ENCODE measurements at places on chromosomes 13 and 19.

DNA sequence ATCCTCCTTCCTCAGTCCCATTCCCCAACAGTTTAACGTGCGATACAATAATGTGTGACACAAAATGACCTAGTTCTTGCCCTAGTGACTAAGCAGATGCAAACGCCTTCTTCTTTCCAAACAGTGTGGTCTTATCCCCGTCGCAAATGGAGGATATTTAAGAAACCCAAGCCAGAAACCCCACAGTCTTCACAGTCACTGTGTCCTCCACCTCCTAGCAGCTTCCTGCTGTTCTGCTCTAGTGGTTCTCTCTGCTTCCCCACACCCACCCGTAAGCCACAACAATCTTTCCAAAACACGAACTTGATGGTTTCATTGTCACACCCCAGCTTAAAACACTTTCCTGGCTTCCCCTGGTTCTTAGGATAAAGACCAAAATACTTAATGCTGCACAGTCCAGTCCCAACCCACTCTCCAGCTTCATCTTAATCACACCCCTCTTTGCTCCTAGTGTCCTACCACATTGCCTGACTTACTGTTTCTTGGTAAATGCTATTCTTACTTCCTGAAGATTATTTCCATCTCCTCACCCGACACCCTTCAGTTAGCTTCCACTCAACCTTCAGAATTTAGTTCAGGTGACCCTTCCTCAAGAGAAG is 32.3 kb downstream of the ITM2B start:
- no peak for DNase-seq

DNA sequence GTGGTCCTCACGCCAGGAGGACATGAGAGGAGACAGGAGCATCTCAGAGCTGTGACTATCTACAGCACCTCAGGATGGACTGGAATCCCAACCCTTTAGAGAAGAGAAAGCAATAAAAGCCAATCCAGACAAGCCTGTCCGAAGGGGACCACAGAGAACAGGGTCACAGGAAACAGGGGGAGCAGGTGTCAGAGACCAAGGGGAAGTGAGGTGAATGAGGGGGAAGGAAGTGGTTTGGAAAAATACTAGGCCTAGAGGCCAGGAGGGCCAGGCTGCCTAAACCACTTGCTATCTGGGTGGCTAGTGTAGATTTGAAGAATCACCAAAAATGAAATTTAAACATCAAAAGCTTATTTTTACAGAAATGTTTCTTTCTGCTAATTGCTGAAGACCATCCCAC is 16.2 kb downstream of the TMTC4 start:
- DNase-seq: no peak

- DNase-seq: no peak
These were observed 135.5 kb downstream of the IRS2 start for GRCh38 chr13:109650861-109651260.

- DNase-seq: no peak
These were observed 214.0 kb downstream of the DLEU7 start for GRCh38 chr13:50629497-50629896.

DNA sequence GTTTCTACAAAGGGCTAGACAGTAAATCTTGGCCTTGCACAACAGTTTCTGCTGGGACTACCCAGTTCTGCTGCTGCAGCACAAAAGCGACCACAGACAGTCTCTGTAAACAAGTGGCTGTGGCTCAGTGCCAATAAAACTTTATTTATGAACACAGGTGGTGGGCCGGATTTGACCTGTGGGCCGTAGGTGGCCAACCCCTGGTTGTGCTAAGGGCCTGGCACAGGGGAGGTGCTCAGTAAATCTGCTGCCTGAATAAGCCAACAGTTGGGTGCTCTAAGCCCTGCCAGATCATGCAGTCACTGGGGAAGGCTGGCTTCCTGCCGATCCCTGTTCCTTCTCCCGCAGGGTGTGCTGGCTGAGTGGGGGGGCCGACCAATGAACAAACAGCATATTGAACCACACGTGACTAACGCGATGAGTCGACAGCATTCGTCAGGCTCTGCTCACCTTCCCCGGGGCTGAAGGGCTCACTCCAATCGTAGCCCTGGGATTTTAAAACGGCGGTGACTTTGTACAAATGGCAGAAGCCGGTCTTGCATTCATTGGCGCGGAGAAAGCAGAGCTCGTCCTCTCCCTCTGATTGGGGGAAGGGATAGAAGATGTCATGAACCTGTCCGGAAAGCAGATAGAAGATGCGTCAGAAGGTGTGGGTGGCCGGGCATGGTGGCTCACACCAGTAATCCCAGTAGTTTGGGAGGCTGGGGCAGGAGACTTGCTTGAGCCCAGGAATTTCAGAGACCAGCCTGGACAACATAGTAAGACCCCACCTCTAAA is 24.3 kb upstream of the MYDGF start:
- DNase-seq: no peak

GRCh38 chr13:93621051-93621450 is 394.4 kb downstream of the GPC6 start:
- no peak for DNase-seq

DNA sequence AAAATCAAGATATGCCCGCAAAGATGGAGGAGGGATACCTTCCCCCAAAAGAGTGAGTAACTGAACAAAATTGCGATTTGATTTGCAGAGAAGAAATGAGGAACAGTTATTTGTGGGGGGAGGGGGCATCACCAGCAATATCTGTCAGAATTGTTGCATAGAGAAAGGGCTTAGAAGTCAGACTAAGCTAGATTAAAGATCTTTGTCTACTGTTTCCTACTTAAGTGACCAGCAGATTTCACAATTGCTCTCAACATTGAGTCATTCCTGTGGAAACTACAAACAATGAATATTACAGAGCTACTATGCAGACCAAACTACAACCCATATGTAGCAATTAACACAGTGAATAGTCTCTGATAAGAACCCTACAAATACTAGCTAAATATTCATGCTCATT is 27.4 kb downstream of the FPR3 start:
- DNase-seq: no peak

- no peak for DNase-seq
These were observed 10.4 kb upstream of the LCP1 start for GRCh38 chr13:46192412-46192811.
